CD4-positive, alpha-beta T cell (primary cell): ENCODE measurements at places on chromosomes 11 and 22. TPM values are rescaled to one million over a fixed set of nuclear protein-coding genes. Genes with fewer than 3 reads are reported as not detected.

Gene DEFB131B
- total RNA-seq, result not detected

Gene CASP5
- total RNA-seq, result not detected

- no peak for DNase-seq
Observed at GRCh38 chr22:48393041-48393370, 1434.7 kb downstream of the BRD1 start.

DNA sequence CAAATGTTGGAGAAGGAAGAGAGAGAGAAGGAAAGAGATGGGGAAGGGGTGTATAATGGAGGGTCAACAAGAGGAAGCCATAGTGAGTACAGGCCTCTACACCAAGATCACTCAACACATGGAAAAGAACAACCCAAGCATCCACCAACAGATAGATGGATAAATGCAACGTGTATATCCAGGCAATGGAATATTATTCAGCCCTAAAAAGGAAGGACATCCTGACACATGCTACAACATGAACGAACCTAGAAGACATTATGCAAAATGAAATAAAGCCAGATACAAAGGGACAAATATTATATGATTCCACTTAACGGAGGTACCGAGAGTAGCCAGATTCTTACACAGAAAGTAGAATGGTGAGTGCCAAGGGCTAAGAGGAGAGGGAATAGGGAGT lies 59.3 kb downstream of the NRXN2 start:
- DNase-seq, result no peak

DNA sequence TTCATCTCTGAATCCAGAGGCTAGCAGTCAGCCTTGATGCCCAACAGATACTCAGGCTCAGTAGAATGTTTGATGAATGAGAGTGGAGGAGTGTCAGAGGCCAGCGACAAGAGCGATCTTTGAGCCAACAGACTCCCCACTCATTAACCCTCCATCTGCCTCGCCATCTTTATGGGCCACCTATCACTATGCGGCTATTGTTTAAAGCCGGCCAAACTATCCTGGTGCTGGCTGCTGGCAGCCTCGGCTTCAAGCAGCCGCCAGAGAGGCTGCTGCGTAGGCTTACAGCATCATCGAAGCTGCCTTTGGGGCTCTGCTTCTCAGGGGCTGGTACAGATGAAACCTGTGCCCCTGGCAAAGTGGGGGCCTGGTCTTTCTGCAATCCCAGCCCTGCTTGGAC lies 525.6 kb downstream of the INSC start:
- DNase-seq, result no peak

DNA sequence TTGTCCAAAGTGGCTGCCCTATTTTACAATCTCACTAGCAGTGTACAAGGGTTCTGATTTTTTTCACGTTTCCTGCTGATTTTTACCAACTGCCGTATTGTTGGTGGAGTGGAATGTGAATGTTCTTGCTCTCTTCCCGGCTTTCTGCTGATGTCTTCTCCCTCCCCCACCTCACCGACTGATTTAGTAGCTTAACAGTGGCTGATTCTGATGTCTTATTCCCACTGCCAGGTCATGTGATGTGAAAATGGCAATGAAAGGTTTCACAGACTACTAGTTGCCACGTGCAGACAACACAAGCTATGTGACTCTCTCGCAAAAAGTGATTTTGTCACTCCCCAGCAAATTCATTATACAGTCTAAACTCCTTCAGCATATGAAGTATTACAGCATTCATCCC lies 17.3 kb upstream of the NEU3 start:
- DNase-seq, result no peak
